ENCODE measurements at places on chromosomes 3 and 15. TPM values are rescaled to one million over a fixed set of nuclear protein-coding genes. Genes with fewer than 3 reads are reported as not detected.

Gene MAPKAPK3
- 66.2 TPM for total RNA-seq

Gene LCTL
- 0.68 TPM for total RNA-seq

DNA sequence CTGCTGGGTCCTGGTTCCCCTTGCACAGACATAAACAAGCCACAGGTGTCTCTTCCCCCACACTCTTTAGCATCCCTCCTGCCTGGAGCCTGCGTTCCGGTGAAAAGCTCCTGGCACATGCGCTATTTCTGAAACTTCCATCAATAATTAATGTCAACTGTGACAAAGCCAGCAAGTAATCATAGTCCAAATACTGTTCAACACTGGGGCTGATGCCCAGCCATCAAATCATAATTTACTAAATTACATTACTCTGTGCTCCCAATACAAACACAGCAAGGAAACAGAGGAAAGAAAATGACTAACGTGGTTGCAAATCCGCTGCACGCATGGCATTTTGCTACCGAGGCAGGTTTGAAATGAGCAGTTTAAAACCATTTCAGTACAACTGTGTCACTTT lies 294.7 kb downstream of the ERC2 start:
- no peak for DNase-seq

DNA sequence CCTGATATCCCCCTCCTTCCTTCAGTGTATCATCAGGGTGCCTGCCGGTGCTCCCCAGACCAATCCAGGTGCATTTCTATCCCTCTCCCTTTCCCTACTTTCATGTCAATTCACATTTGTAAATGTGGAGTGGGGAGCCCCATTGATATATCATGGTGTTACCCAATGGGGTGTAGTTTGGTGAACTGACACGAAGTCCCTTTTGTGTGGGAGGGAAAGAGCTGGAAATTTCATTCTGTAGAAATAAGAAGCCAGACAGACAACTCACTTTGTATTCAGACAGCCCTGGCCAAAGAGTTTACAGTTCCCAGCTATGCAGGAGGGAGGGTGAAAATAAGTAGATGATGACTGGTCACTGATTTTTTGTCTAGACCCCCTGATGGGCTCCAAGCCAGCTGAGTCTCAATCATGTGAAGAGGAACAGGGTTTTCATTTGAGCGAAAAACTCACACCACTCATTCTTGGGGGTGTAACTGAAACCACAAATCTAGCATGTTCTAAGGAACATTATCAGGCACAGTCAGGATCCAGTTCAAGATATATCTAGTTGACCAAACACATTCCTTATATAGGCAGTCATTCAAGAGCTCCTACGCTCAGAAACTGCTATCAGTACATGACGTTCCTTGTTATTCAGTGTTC lies 58.9 kb downstream of the LMCD1 start:
- DNase-seq = peak; percentile 50

Gene SH2D7
- total RNA-seq = not detected

Gene SERPINI2
- total RNA-seq = not detected

- no peak for DNase-seq
Measured at GRCh38 chr15:74396146-74396438, 28.6 kb upstream of the CYP11A1 start.

- no peak for DNase-seq
Measured at GRCh38 chr3:160003520-160004128, 15.0 kb downstream of the IL12A start.

GRCh38 chr3:60552581-60552980 lies 698.7 kb downstream of the FHIT start:
- DNase-seq = peak; percentile 4

Gene CFAP100
- not detected for total RNA-seq

DNA sequence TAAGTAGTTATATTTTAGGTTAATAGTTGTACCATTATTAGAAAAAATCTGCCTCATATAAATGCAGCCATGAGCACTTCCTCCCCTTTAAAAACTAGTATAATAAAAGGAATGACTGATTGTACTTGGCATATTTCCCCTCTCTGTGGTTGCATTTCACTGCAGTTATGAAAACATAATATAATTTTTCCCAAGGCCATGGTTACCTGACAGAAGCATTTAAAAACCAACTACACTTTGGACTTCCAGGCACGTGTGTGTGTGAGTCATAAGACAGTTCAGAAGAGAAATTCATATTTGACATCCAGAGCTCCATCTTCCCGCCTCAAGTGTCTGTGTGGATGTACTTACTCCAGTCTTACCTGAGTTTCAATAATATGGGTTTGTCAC lies 828.2 kb upstream of the CFAP20DC start:
- DNase-seq = no peak

DNA sequence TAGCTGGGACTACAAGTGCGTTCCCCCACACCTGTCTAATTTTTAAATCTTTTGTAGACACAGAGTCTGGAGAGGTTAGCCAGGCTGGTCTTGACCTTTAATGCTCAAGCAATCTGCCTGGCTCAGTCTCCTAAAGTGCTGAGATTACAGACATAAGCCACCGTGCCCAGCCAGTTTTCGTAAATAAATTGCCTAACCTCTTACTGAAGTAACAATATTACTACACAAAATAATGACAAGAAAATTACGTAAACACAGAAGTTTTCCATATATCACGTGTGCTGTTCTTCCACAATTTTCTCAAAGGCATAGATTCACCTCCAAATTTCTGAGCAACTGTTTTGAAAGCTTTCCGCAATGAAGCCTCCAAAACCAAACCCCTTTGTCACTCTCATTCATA lies 58.1 kb upstream of the PROK2 start:
- no peak for DNase-seq

DNA sequence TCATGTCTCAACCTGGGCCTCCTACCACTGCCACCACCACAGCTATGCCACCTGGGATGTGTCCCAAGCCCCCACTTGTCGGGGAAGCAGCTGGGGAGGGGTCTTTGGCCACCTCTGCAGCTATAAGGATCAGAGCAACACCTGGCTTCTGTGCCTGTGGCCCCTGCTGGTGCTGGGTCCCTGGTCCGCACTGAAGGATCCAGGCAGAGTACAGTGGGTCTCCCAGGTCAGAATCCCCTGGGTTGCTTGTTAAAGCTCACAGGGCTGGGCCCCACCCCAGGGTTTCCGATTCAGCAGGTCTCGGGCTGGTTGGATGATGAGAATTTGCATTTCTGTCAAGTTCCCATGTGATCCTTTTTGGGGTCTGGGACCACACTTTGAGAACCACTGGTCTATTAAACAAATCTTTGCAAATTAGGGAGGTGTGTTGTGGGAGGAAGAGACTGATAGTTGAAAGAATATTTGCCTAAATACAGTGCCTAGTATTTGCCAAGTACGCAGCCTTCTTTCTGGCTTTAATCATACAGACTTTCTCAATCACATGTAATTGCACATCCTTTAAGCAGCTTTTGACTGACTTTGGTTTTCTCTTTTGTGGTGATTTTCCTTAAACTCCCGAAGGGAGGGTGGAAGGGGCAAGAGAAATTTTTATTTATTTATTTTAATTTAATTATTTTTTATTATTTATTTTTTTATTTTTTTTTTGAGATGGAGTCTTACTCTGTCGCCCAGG lies 127.3 kb downstream of the IGF1R start:
- no peak for DNase-seq

DNA sequence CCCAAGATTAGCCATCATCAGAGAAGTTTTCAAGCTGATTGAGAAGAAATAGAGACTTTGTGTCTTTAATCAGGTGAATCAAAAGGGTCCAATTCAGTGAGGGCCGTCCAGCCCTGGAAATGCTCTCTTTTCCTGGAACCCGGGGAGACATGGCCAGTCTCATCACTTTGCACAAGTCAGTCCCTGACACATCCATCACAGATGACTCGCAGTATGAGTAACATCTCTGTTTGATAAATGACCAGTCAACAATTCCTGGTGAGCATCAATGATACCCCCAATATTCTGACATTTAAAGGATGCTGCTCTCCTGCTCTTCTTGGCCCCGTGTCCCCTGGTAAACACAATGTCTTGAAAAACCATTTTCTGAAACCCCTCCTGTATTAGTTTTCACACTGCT lies 26.7 kb downstream of the C3orf20 start:
- no peak for DNase-seq

Data from kidney epithelial cell (primary cell).